ENCODE measurements at places on chromosomes 3 and 15.
A peak's percentile ranks its signal among the peaks of the same experiment; 100 is the strongest.

DNA sequence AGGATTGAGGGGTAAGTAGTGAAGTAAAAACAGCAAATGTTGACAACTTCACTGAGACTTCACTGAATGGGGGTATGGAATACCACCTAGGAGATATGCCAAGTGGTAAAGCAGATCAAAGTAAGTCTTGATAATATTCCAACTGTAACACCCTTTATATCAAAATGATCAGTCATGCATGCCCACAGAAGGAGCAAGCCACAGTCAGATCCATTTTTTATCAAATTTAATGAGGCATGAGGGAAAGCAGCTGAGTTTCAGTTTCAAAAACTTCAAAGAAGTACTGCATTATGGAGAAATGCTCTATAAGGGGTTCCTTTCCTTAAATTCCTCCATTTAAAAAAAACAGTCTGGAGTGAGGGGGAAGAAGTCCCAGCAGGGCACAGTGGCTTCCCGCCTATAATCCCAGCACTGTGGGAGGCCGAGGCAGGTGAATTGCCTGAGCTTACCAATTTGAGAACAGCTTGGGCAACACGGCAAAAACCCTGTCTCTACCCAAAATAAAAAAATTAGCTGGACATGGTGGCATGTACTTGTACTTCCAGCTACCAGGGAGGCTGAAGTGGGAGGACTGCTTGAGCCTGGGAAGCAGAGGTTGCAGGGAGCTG, 56.9 kb downstream of the TJP1 start:
- DNase-seq, result no peak

- peak; percentile 47 for DNase-seq
Measured at GRCh38 chr15:82999905-83000671, 11.4 kb downstream of the C15orf40 start.

GRCh38 chr3:19046440-19046839, 101.9 kb upstream of the KCNH8 start:
- no peak for DNase-seq

GRCh38 chr3:188320757-188321156, 166.8 kb downstream of the LPP start:
- peak; percentile 26 for DNase-seq

DNA sequence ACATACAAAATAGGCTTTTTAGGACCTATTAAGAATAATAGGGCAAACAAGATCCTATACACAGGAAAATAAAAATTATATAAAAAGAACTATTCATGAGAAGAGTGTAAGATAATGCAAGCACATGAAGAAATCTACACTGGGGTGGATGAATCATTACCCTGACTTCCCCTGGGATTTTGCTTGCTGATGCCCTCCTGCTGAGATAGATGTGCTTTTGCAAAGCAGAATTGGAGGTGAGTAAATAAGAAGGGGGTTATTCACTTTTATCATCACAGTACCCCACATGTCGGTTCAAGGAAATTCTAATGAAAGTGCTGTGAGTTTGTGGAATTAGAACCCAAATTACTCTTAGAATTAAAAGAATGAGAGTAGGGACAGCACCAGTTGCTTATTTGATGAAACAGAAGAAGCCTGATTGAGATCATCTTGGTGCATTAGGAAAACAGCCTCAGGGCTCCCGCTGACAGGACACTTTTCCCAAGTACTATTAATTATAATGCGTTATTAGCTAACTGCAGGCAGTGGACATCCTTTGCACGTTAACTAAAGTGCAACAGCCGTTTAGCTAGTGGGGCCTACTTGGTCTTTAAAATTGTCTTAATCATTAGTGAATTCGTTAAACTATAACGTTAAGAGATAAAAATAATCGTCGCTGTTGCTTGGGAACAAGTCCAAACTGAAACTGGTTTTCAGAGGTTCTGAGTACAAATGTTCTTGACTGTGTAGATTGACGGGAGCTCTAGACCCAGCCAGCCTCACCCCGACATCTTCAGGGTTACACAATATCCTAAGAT, 48.4 kb downstream of the SLC2A2 start:
- no peak for DNase-seq

DNA sequence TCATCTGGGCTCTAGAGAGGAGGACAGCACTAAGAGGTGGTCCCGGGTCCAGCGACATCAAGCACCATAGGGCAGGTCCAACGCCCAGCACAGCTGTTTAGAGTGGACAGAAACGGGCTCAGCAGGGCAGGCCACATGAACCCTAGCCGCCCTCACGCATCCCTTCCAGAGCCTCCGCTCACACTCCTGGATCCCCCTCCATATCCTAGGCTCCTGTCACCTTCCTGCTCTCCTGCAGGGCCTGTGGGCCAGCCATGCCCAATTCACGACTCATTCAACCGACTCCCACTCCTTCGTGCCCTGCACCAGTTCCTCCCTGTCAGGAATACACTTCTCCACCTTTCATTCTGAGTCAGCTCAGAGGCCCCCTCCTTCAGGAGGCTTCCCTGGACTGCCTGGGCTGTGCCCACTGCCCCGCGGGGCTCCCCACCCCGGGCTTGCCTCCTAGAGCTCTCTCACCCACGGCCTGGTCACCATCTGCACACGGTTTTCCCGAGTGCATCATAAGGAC, 90.2 kb downstream of the LINGO1 start:
- peak; percentile 34 for DNase-seq

DNA sequence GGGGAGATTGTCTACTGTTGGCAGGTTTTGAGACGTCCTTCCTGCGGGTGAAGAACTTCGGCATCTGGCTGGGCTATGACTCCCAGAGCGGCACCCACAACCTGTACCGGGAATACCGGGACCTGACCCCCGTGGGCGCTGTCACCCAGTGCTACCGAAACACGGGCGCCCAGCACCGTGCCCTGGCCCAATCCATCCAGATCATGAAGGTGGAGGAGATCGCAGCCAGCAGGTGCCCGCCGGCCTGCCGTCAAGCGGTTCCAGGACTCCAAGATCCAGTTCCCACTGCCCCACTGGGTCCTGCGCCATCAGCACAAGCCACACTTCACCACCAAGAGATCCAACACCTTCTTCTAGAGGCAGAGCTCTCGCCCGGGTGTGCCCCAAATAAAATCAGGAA, 194.9 kb upstream of the EPHA6 start:
- DNase-seq, result no peak

- DNase-seq, result no peak
Measured at GRCh38 chr3:187763850-187764648, 18.8 kb upstream of the BCL6 start.

GRCh38 chr3:130900959-130901358, 7.1 kb downstream of the ATP2C1 start:
- no peak for DNase-seq

DNA sequence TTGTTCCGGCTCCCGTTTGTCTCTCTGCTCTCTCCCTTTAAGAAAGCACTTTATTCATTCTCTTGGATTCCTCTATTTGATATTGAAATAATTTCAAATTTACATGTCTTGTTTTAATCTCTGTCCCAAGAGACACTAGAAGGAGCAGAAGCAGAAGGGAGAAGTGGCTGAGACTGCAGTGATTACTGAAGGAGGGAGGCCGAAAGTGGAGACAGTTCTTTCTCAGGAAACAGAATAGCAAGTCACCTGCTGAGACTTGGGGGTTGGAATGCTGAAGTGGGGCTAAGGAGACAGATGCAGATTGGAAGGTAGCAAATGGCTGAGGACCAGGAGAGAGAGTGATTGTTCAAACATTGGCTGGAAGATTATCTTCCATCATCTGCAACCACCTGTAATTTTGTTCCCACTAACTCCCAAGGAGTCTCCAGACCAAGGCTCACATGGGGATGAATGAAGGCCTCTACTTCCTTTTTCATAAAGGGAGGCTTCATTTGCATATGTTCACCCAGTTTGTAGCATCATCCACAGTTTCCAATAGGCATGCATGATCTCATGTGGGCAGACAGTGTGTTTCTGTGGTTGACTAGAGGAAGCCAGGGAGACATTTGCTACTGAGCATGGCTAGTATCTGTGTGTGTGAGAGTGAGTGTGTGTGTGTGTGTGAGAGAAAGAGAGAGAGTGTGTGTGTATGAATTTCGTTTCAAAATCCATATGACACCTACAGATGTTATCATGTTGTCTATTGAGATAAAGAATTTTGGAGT, 24.0 kb downstream of the LTF start:
- DNase-seq, result no peak

Data from HTR-8/SVneo (cell line).